ENCODE measurements at places on chromosomes 4 and X.

DNA sequence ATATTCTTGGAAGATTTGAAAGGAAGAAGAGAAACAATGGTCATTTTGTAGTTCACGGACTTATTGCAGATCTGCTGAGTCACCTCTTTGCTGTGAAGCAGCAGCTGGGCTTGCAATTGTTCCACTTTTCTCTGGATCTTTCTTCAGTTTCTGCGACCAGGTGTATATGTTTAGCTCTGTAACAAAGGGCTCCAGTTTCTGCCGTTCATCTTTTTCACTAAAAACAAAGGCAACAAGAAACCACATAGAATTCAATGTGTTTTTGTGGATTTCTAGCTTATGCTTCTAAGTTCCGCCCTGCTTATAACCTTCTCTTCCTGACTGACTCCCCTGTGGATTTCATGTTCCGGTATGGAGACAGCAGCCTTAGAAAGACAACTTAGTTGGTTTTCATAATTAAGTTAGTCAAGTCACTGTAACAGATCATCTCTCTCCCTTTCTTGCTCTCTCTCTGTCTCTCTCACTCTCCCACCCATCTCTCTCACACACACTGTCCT, 121.6 kb upstream of the EPHA5 start:
- no peak for DNase-seq

- DNase-seq, result no peak
Measured at GRCh38 chrX:6599230-6599860, 64.4 kb upstream of the VCX3A start.

DNA sequence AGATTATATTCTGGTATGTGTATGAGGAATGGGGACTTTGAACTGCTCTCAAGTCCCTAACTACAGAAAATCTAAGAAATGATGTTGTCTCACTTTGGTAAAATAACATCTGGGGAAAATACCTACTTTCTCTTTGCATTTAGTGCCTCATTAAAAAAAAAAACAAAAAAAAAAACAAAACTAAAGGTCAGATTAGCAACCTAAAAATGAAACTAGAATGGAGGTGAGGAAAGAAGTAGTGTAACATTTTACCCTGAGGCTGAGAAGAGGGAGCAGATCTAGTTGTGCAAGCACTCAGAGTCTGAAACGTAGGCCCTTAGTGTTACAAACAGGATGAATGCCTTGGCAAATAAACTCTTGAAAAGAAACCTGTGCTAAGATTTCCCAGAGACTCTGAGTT, 56.0 kb downstream of the VGLL1 start:
- DNase-seq, result no peak

DNA sequence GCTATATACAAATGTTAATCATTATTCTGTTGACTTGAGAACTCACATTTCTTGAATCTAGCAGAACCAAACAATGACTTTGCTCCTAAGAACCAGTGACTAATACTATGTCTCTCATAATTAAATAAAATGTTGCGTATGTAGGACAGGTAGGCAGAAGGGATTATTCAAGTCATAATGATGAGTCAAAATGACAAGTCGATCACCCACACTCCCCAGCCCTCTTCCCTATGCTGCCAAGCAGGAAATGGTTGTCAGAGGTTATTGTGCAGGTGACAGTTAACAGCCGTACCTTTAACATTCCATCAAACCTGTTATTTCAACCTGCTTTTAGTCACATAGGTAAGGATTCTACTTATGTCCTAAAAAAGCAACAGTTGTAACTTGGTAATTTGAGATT, 22.0 kb upstream of the STK26 start:
- no peak for DNase-seq

GRCh38 chr4:111537871-111538270, 607.4 kb upstream of the FAM241A start:
- no peak for DNase-seq

GRCh38 chr4:12375805-12376204, 947.1 kb upstream of the HS3ST1 start:
- DNase-seq, result no peak

DNA sequence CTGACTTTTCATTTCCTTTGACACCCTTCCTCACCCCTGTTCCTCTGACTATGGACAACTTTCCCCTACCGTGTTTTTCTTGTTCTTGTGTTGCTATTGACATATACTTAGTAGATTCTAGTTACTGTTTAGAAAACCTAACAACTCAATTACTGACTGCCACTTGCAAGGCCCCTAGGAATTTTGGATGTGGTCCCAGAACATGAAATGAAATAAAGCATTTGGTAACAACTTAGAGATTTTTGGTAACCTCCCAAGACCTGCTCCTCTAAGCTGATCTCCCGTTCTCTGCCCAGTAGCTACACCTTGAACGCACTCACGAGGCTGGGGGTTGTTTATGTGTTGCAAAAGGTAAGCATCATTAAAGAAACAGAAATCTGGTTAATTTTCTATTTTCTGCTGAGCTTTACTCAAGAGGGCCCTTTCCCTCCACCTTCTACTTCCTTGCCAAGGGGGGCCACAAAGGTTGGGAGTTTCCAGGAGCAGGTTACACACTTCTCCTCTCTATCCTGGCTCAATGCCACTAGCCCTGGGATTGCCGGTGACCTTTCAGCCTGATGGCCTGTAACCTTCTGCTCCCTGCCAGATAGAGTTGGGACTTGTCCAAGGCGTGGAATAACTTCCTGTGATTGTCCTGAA, 20.5 kb downstream of the GAB3 start:
- DNase-seq, result no peak

DNA sequence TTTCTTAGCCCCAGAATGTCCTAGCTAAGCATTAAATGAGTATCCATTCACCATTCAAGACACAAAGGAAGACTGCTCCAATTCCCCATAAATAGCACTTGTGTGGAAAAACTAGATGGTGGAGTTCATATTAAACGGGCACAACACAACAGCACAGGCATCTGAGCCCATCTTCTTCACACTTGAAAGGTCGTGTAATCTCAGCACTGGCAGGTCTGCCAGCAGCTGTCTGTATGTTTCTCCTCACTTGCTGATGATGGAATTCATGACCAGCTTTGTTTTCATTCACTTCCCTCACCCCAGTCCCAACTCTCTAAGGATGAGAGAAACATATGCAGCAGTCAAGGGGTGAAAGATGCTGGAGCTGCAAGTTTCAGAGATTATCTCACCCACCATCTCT, 148.7 kb downstream of the AFAP1 start:
- DNase-seq, result no peak

- no peak for DNase-seq
Measured at GRCh38 chr4:96835991-96836390, 996.1 kb downstream of the PDHA2 start.

- DNase-seq, result no peak
Measured at GRCh38 chr4:140662082-140662869, 93.5 kb upstream of the UCP1 start.

All from effector memory CD8-positive, alpha-beta T cell (primary cell).